ENCODE measurements at places on chromosomes 7 and 10.

- DNase-seq = no peak
Observed at GRCh38 chr7:91875851-91876250, 4.7 kb downstream of the MTERF1 start.

DNA sequence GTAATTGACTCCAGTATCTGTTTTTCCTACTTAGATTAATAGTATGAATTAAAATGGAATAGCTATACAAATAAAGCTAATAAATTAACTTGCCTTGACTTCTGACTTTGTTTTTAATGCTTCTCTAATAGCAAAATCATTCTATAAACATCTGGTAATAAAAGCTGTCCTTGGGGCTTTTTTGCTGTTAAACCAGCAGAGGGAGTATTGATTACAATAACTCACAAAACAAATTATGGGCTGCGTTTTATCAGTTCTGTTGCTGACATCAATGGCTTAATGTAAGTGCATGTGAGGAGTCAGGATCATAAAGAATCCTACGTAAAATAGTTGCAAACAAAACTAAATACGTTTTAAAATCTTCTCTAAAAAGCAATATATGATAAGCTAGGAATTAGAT, 667.8 kb downstream of the PCDH15 start:
- DNase-seq = no peak

GRCh38 chr7:73520673-73521635, 1.1 kb downstream of the BAZ1B start:
- no peak for DNase-seq

- no peak for DNase-seq
Observed at GRCh38 chr7:17520941-17521340, 222.5 kb downstream of the AHR start.

GRCh38 chr7:37987732-37988131, 67.3 kb downstream of the EPDR1 start:
- no peak for DNase-seq

- no peak for DNase-seq
Observed at GRCh38 chr10:120715171-120715570, 136.0 kb upstream of the WDR11 start.

DNA sequence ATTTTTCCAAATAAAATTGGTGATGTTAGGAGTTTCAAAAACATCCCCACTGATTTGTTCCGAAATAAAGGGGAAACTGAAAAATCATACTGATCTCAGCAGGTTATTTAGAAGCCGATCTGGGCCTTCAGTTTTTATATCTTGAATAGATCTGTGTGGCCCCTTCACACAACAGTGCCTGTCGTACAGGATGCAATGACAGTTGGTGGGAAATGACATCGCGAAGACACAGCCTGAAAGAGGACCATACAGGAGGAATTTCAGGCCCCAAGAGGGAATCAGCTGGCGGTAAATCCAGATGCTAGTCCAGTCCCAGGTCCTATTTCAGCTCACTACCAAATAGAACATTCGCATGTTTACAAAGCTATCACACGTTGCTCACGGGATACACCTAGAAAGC, 3.0 kb downstream of the H2BK1 start:
- DNase-seq = no peak

DNA sequence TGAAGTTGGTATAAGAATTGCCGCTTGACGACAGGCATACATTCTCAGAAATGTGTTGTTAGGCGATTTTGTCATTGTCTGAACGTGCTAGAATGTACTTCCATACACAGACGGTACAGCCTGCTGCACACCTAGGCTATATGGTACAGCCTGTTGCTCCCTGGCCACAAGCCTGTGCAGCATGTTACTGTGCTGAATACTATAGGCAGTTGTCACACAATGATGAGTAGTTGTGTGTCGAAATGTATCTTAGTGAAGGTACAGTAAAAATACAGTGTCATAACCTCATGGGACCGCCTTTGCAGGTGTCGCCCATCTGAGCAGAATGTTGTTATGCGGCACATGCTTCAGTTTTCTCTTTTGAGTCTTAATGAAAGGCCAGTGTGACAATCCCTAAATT, 66.5 kb downstream of the SHH start:
- DNase-seq = no peak

DNA sequence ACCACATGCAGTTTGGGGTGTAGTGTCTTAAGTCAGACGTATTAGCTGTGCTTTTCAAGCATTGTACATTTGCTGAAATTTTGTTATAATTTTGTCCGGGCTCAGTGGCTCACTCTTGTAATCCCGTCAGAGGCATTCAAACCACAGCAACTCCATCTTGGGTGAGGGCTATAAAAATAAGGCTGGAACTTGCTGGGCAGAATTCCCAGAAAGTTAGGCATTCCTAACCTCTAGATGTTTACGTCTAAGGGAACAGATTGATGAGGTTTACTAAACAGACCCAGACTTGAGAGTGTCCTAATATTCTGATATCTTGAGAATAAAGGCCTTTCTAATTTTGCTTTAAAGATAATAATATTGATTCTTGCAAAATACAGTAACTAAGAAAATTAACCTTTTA, 957.8 kb downstream of the NXPH1 start:
- DNase-seq = no peak

DNA sequence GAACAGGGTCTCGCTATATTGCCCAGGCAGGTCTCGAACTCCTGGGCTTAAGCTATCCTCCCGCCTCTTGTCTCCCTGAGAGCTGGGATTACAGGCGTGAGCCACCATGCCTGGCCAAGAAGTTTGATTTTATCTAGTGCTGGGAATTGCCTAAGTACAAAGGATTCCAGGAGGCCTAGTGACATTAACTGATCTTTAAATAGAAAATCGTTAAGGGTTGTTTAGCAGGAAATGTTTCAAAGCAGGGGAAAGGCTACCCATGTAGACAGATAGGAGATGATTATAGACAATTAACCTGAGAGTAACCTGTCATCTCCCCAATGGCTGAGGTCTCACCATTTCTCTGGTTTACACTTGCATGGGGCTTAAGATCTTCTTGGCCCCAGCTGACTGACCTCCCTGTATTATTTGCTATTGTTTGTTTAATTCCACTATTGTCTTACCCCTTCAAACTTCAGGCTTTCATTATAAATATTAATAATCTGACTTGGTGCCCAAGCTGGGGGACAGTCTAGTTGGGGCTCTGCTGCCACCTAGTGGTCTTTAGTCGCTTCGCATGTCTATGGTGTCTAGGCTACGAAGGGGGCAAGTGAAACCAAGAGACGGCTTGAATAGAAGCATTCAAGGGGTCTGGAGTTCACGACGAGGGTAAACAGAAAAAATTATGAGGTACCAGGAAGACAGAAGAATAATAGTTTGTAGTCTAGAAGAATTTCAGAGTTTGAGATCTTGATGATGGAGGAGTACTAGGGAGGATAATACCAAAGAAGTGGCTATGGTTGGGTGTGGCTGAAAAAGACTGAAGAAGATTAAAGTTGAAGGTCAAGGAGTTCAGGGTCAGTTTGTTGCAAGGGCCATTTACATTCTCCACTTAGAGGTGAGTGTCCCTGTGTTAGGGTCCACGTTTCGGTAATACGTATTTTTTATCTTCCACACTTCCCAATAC, 40.4 kb upstream of the BPGM start:
- peak; percentile 42 for DNase-seq

- no peak for DNase-seq
Observed at GRCh38 chr7:140384894-140385545, 13.3 kb downstream of the SLC37A3 start.

DNA sequence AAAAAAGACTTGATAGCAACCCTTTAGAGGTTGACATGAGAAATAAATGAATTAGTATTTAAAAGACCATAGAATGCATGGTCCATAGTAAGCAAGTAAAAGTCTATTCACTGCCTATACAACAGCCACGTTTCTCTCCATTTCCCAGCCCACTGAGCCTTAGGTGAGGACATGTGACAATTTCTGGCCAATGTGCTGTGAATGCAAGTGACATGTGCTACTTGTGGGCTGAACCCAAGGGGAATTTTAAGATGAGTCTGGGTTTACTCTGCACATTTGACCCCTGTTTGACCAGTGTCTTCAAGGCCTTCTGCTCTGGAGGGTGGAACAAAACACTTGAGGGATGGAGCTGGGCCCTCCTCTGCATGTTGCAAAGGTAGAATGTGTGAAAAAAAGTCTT, 384.4 kb upstream of the KLF6 start:
- no peak for DNase-seq

DNA sequence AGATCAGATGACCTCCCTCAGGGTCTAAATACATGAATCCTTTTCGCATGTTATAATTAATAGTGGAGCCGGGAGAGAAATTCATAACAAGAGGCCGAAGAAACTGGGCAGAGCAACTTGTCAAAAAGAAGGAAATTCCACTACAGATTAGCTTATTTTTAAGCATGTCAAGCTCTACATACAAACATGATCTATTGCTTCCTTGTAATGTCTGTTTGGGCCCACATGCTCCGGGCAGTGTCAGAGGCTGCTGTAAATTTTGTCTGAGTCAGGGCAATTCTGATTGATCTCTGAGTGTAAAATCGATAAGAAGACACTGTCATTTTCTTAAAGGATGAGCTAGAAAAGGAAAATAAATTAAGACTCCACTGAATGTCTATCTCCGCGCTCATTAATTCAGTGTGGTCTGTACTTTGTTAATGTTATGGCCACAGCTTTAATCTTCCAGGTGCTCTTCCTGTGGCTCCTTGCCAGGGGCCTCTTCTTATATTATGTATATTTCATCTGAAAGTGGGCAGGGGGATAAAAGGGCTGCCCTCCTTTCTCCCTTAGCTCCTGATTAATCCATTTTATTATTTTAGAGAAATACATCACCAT, 194.1 kb upstream of the SP8 start:
- no peak for DNase-seq

DNA sequence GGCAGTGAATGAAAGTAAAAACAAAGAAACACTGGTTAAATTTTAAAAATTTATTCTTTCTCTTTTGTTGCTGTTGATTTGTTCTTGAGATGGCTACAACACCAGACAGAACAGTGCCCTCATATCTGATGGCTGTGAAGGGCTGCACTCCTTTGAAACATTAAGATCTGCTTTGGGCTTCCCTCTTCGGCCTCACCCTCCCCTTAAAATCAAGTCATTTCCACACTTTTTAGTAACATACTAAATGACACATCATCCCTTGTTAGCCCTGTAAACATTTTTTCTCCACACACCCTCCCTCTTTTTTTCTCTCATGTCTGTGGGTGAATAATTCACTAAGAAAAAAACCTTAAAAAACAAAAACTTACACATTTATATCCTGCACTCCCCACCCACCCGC, 16.4 kb downstream of the IRF5 start:
- DNase-seq = no peak

GRCh38 chr10:74400186-74400585, 249.2 kb downstream of the ADK start:
- no peak for DNase-seq

DNA sequence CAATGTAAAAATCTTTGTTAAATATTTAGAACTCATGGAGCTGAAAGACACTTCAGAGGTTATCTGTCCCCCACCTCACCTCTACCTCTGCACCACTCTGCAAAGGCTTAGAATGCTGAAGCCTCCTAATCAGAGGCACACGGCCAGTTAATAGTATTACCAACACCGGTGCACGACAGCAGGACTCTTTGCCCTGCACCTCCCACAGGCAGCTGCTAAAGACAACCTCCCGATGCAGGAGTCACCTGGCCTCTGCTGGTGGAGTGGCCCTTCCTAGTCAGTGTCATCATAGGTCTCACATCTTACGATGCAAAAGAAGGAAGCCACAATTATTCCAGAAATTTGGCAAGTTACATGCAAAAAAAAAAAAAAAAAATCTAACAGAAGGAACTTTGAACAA, 66.6 kb upstream of the MGMT start:
- DNase-seq = no peak

- DNase-seq = no peak
Observed at GRCh38 chr10:36362257-36362656, 720.2 kb upstream of the FZD8 start.

- no peak for DNase-seq
Observed at GRCh38 chr7:43119371-43120075, 7.1 kb downstream of the HECW1 start.

- DNase-seq = no peak
Observed at GRCh38 chr7:141118767-141119166, 44.9 kb downstream of the TMEM178B start.

DNA sequence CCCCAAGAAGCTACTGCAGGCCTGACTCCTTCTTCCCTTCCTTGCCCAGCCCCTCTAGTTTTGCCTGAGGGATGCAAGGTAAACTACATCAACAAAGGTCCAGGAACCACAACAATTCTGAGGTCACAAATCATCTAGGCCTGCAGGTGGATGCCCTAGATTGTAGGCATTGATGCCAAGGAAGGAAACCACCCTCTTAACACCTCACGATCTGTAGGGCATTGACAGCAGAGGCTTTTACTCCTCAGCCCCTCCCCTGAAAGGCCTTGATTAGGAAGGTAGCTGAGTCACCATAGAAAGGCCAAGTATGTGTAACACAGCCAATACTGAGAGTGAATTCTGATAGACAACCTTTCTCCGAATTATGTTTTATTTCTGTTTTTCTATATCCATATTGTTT, 46.7 kb upstream of the FAM3C start:
- DNase-seq = no peak
